ENCODE measurements at places on chromosomes 7 and 10. TPM values are rescaled to one million over a fixed set of nuclear protein-coding genes. Genes with fewer than 3 reads are reported as not detected.

DNA sequence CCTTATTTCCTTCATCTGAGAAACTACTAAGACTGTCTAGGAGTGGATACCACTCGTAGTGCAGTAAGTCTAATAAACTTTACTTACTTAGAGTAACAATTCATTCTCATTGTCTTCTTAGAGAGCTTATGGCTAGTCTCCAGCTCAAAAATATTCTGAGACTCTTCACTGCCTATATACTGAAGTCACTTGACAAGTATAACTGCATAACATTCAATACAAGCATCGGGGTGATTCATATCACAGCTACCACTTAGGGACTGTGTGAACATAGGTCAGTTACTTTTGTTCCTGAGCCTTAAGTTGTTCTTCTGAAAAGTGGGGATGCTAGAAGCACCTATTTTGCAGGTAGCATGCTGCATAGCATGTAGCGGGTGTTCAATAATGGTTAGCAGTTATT, 111.0 kb downstream of the HTR7 start:
- no peak for DNase-seq

DNA sequence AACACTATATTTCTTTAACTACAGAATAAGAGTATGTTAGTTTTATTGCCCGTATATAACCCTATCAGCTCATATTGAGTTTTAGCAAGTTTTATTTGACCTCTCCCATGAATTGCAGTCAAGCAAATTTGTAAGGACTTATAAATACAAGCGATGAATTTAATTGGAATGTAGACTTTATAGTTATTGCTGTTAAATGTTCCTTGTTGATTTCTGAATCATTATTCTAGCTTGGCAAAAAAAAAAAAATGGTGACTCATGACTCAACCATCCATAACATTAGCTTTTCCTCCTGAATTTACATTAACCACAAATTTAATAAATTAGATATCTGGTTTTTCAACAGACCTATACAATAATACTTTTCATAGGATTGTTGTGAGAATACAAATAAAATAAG, 334.0 kb upstream of the LRRTM3 start:
- DNase-seq: peak; percentile 15

The UNCX gene
- not detected for total RNA-seq

GRCh38 chr10:58158806-58159205, 108.9 kb downstream of the IPMK start:
- peak; percentile 28 for DNase-seq

- no peak for DNase-seq
Measured at GRCh38 chr10:11180228-11180627, 162.6 kb downstream of the CELF2 start.

DNA sequence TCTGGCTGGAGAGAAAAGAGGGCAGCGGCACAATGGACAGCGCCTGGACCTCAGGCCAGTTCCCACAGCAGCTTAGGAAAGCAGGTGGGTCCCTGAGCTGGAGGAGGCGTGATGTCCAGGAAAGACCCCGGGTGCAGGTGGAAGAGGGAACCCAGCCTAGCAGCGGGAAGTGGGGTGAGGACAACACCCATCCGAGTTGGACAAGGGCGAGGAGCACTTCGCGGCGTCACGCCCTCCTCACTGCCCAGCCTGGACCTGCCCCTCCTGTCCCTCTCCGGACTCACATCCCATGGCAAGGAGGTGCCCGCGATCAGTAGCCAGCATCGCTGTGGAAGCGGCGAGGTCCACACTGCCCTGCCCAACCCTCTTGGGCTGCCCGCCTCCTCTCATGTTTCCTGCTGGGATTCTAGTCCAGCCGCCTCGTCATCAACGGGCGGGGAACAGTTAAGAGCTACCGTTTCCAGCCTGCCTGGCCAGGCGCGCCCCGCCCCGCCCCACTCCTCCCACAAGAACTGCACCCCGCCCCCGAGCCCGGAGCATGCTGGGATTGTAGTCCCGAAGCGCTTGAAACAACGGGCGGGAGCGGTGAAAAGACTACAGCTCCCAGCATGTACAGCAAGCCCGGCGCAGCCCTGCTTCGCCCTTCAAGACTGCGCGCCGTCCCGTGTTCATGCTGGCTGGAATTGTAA, 930.6 kb upstream of the ZNF722 start:
- DNase-seq: no peak

GRCh38 chr7:69295977-69296376, 302.3 kb upstream of the AUTS2 start:
- DNase-seq: no peak
